Kidney epithelial cell (primary cell): ENCODE measurements at places on chromosomes 1 and 21. TPM values are rescaled to one million over a fixed set of nuclear protein-coding genes. Genes with fewer than 3 reads are reported as not detected.
A peak's percentile ranks its signal among the peaks of the same experiment; 100 is the strongest.

The TSPAN1 gene
- total RNA-seq = 52.7 and 68.5 TPM in 2 replicates

The DEGS1 gene
- total RNA-seq = 66.2 and 89.2 TPM in 2 replicates

The CELA3B gene
- not detected in 2 replicates for total RNA-seq

The ITSN1 gene
- total RNA-seq = 11.8 and 20.4 TPM in 2 replicates

The ZDHHC18 gene
- 24.2 and 27.0 TPM in 2 replicates for total RNA-seq

The MAPKAPK2 gene
- 64.0 and 76.3 TPM in 2 replicates for total RNA-seq

The MYOC gene
- not detected in 2 replicates for total RNA-seq

The METTL18 gene
- 8.8 and 12.6 TPM in 2 replicates for total RNA-seq

The PTPN22 gene
- total RNA-seq = not detected in 2 replicates

The LRRC7 gene
- 0.04 TPM in 1 of 2 replicates, not detected in the other for total RNA-seq

The CA14 gene
- not detected in 2 replicates for total RNA-seq

DNA sequence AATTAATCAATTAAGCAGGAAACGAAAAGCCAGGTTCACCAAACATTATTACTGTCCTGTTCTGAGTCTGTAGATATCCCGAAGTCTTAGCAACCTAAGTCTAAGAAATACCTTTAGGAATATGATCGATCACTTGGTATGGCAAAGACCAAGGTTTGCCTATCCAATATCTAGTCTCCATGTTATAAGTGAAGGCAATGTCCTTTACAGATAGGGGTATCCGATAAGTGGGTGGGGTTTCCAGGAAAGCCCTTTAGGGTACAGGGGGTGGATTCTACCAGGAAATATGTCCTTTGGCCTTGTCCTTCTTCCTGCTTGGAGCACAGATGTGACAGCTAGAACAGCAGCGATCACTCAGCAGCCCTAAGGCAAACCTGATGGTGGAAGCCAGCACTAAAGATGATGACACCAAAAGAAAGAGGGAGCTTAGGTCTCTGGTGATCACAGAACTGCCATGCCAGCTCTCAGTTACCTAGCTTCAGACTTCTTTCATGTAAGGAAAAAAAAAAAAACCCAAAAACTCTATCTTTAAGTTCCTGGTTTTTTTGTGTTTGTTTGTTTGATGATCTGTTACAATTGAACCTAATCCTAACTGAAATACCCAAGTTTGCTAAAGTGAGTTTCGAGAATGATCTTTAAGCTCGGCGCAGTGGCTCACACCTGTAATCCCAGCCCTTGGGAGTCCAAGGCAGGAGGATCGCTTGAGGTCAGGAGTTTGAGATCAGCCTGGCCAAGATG, 40.8 kb downstream of the DSTYK start:
- DNase-seq = no peak

GRCh38 chr1:10685196-10685807, 111.1 kb downstream of the CASZ1 start:
- no peak for DNase-seq

- DNase-seq = no peak
These were observed 1.6 kb downstream of the NEGR1 start for GRCh38 chr1:72280711-72281110.

DNA sequence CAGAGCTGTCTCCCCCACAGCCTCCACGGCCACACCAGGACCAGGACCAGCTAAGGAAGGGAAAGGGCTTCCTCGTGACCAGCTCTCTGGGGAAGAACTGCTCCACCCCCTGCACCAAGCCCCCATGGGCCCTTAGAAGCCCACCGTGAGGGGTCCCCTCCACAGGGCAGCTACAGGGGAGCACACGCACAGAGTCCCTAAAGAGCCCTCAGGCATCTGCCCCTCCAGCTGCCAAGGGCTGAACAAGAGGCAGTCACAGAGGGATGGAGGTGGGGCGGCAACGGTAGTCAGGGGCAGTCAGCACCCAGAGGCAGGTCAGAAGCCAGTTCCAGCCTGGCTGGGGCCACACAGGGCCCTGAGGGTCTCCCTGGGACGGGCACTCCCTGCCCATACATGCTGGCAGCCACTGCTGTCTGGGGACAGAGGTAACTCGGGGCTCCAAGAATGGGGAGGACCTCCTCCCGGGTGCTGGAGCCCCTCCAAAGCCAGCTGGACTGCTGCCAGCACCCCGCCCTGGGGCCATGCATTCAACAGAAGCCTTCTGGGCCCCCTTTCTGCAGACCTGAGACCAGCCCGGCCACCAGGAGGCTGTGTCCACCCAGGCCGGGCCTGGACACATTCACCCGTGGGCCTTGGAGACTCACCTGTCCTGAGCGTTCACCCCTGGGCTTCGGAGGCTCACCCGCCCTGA, 18.7 kb downstream of the SLC19A1 start:
- DNase-seq = no peak

- DNase-seq = no peak
These were observed 78.2 kb downstream of the NAV1 start for GRCh38 chr1:201617157-201617556.

DNA sequence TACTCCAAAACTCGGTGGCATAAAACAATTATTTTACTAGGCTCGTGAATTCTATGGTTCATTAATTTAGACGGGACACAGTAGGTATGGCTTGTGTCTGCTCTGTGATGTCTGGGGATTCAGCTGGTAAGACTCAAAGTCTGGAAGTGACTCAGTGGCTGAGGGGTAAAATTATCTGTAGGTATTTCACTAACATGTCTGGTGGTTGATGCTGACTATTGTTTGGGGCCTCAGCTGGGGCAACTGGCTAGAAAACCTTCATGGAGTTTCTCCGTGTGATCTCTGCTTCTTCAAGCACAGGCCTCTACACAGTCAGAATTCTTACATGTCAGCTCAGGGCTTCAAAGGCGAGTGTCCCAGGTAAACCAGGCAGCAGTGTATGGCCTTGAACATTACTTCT, 41.2 kb upstream of the KLF17 start:
- DNase-seq = no peak

DNA sequence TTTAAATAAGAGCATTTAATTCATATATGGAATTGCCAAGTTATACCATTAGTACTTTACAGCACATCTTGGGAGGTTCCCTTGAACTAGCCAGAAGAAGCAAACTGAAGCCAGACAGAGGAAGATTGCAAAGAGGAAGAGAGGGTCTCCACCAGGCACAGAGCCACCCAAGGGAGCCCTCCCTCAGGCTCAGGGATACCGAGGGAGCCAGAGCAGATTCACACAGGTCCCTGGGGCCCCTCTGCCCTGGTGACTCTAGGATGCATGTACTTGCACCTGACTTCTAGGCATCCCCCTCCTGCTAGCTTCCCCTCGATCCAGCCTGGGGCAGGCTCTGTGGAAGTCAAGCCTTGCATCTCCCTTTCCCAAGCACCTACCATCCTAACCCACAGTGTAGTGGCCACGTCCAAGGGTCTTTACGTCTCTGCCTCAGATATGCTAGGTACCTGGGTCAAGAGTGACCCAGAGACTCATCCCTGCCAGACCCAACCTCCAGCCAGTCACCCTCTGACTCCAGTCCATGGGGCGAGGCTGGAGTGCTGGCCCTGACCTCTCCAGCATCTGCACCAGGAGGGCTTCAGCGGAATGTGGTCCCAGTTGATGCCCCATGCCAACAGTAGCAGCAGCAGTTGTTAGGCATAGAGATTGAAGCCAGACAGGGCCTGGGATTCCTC, 6.4 kb downstream of the IFNAR2 start:
- no peak for DNase-seq

GRCh38 chr1:26419494-26419893, 8.9 kb downstream of the LIN28A start:
- DNase-seq = no peak

DNA sequence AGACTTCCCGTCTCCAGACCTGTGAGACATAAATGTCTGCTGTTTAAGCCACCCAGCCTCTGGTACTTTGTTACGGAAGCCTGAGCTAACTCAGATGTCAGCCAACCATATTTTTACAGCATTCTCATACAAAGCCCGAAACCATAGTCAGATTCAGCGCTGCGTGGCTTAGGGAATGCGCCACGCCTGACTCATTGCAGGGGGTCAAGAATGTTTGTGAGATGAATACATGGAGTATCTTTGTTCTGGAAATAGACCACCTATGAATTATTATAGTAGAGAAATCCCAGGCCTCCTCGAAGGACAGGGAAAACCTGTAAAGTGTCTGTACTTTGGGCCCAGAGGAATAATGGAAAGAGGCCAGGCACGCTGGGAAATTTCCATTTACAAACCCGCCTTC, 434.8 kb downstream of the CAMTA1 start:
- no peak for DNase-seq

DNA sequence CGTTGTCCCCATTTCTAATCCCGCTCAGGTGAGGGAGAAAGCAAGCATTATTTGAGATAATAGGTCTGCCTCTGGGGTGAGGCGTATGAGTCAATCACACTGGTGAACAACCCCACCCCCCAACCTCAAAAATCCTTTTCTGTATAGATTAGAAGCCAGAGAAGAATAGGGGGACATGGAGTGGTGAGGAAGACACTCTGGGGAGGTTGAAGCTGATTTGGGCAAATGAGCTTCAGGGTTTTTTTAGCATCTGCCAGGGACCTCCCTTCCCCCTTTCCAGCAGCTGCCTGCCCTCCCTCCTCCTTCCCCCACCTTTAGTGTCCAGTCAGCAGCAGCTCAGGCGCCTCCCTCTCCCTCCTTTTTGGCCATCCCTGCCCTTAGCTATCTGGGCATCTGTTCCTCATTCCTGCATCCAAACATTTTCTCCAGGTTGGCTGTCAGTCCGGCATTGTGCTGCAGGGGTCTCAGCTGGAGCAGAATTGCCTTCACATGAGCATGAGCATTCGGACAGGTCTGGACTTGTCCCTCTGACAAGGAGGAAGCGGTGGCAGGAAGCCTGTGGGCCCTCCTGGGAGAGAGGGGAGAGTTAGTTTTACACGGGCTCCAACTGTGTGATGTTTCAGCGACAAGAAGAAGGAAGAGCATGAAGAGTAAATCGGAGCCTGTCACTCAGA, 30.8 kb upstream of the PTGFRN start:
- DNase-seq = peak; percentile 16

DNA sequence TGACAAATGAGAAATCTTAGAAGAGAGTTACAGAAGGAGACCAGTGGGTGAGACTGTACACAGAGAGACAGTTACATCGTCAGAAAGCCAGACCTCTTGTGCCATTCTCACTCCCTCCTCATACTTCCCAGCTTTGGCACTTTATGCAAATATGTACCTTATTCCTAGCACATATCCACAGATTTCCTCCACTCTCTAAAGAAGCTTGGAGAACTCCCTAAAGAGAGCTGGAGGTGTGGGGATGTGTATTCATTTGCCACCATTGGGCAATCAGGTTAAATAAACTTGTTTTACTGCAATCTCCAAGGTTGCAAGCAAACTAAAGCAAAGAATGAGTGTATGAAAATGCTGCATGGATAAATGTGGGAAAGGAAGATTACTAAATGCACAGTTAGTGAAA, 380.9 kb upstream of the PRMT6 start:
- no peak for DNase-seq

- DNase-seq = no peak
These were observed 237.7 kb downstream of the SLC45A1 start for GRCh38 chr1:8555582-8555981.

DNA sequence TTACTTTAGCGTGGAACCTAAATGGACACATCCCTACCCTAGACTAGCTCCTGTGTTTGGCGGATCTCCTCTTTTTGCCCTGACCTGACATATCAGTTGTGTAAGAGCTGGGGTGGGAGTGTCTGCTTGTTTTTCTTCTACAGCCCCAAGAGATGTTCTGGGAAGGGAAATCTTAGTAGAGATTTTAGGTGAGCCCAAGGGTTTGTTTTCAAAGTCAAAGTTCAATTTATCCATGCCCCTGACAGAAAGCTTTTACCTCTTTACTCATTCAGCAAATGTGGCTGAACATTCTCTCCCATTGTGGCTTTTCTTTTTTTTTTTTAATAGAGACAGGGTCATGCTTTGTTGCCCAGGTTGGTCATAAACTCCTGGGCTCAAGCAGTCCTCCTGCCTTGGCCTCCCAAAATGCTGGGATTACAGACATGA, 7.3 kb upstream of the TARS2 start:
- DNase-seq = no peak
